NB4 (cell line): ENCODE measurements at places on chromosomes 7 and 10.
A peak's percentile ranks its signal among the peaks of the same experiment; 100 is the strongest.

DNA sequence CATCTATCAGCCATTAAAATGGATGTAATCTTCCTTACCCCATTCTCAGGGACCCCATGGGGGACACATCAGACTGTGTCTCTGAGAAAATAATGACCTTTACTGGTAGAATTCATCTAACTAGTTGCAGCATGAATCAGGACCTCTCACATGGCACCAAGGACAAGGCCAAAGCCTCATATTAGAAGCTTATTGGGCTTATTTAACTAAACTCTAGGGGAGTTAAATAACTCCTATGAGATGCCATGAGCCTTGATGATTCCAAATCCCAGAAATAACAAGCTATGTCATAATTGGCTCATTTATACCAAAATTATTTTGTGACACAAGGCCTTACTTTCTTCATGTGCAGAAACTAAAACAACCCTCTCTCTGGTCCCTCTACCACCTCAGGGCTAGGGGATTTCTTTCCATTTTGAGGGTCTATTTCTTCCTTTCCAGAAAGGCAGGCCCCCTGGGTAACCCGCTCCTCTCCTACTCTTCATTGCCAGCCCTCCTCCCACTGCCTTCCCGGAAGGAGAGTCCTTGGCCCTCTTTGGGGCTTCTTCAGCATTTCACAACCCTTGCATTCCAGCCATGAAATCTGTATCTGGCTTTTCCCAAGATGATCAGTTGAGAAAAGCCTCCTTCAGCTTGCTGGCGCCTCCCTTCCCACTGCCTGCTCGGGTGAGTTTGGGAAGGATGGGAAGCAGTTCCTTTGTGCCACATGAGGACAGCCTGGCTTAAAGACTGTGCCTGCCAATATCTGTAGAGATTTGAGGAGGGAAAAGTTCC is 41.8 kb upstream of the TRIM8 start:
- no peak for DNase-seq

- peak; percentile 95 for DNase-seq
Observed at GRCh38 chr7:100867040-100867775, at the start of gene TRIP6. TRIP6 (plus strand) TSS chr7:100867387; CDS start chr7:100867498, 111 bp downstream.

GRCh38 chr7:157220916-157221569 is 82.3 kb downstream of the UBE3C start:
- DNase-seq = no peak

GRCh38 chr10:69287181-69287580 is 8.9 kb downstream of the HK1 start:
- DNase-seq = no peak

DNA sequence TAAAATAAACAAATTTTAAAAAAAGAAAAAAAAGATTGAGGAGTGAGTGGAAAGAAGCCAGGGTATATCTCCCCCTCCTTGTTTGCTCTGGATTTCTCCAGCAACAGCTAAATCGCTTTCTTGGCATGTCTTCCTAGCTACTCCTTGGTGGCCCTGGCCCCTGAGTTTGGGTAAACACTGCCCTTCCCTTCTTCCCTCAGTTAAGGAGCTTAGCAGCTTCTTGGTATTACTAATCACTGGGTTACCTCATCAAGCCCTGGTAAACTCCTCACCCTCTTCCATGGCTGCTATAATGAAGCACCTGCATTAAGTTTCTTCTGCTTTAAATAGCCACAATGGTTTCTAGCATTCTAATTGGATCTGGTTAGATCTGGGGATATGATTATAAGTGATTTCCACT is 269.8 kb downstream of the FZD1 start:
- DNase-seq = no peak

DNA sequence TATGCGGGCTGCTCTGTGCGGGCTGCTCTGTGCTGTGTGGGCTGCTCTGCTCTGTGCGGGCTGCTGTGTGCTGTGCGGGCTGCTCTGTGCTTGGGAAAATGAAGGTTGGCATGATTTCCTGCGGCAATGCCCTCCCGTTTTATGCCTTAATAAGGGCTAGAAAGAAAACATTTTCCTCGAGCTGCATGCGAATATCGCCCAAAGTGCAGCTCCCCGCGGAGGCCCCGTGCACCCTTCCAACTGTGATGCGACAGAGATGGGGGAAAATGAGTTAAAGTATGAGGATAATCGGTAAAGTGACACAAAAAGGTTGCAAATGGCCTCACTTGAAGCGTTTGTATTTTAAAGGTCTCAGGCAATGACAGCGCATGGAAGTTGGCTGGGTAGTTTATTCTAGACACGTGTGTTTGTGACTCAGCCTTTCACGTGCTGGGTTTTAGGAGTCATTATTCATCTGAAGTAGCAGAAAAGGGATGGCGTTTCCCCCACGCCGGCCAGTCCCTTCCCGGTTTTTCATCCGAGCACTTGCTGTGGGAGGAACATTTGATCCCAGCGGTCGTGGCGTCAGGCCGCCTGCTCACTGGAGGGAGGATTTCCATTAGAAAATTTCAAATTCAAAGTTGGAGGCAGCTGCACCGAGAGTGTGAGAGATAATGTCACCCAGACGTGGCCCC is 220.7 kb downstream of the ADARB2 start:
- DNase-seq = no peak

- no peak for DNase-seq
Observed at GRCh38 chr7:34338961-34339526, 319.0 kb upstream of the NPSR1 start.

DNA sequence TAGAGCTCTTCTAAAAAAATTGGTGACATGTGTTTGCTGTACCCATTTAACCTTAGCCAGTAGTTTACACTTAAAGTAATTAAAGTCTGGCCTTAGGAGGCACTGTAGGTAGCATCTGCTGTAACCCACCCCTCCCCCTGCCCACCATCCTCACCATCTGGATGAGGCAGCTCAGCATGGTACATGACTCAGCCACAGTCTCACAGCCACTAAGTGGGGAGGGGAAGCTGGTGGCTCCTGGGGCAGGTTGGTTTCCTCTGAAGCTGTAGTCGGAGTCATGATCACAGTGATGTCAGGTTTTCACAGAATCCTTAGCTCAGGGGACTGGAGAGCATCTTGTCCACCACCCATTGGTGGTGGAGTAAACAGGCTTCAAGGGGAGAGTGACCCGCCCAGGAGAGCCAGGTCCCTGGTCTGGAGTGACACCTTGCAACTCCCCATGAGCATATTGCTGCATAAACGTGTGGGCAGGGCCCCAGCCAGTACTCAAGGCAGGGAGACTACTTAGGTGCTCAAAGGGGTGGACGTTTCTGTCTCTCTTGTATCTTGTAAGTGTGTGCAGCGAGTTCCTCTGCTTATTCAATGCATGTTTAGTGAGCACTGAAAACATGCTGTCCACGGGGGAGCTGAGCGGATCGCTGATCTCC is 125.9 kb downstream of the GRK5 start:
- peak; percentile 68 for DNase-seq

- no peak for DNase-seq
Observed at GRCh38 chr10:125747417-125747816, 27.9 kb downstream of the EDRF1 start.

DNA sequence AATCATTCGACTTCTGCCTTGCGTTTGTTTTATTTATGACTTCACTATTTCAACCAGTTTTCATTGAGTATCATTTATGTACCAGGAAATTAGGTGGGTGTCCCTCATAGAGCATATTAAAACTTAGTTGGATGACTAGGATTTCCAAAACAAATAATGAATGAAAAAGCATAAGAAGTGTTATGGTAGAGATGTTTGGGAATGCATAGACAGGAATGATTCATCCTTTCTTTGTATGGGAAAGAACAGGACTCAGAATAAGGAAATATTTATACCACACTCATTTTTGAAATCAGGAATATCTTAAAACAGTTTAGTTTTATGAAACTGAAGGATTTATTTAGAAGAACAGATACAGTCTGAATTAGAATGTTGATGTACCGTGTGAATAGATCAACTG is 315.7 kb downstream of the EXOC4 start:
- no peak for DNase-seq

- peak; percentile 29 for DNase-seq
Observed at GRCh38 chr7:138726288-138726687, 25.1 kb upstream of the SVOPL start.

DNA sequence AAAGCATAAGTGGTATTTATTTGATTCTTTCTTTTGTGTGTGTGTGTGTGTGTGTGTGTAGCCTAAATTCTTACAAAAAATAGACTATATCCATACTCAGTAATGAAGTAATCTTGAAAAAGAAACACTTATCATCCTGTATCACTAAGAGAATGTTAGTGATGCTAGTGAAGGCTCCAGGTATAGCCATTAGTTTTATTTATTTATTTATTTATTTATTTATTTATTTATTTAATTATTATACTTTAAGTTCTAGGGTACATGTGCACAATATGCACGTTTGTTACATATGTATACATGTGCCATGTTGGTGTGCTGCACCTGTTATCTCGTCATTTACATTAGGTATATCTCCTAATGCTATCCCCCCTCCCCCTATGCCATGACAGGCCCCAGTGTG is 436.0 kb downstream of the HTR7 start:
- no peak for DNase-seq

DNA sequence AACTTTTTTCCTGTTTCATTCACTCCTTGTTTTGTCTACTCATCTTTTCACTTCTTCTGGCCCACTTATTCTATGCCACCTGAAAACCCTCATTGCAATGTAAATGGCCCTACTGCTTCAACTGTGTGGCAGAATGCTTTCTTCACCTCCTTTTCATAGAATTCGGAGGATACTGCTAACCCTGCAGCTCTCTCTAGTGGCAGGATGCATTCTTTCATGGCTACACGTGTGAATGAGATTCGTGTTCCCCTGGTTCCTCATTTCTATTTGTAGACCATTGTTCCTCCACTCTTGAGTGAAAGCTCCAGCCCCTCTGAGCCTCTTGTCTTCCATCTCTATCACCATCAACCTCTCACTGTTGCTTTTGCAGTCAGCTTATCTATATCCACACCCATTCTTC is 20.9 kb upstream of the CYP26C1 start:
- DNase-seq = peak; percentile 81

- DNase-seq = no peak
Observed at GRCh38 chr10:61643316-61643751, 19.4 kb upstream of the CABCOCO1 start.

- peak; percentile 51 for DNase-seq
Observed at GRCh38 chr7:128830231-128831177, at the start of gene FLNC. FLNC (plus strand) TSS chr7:128830406; CDS start chr7:128830638, 232 bp downstream.

DNA sequence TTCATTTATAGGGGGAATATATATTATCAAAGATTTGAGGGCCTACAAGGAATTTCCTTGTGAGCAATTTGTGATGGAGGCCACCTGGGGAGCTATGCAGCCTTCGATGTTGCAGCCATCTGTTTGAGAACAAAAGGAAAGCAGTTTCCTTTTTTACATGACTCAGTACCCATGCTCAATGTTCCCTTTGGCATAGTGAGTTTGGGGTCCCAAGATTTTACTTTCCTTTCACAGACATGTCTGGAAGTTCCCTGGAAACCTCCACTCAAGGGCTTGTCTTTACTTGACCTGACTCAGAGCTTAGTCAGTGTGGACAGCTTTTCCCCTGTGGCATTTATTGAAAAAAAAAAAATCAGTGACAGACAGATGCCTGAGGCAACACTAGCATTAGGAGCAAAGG is 73.5 kb upstream of the VIPR2 start:
- no peak for DNase-seq

DNA sequence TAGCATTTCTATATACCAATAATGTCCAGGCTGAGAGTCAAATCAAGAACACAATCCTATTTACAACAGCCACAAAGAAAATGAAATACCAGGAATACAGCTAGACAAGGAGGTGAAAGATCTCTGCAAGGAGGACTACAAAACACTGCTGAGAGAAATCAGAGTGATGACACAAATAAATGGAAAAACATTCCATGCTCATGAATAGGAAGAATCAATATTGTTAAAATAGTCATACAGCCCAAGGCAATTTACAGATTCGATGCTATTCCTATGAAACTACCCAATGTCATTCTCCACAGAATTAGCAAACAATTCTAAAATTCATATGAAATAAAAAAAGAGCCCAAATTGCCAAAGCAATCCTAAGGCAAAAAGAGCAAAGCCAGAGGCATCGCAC is 116.8 kb upstream of the ZNF32 start:
- DNase-seq = no peak

DNA sequence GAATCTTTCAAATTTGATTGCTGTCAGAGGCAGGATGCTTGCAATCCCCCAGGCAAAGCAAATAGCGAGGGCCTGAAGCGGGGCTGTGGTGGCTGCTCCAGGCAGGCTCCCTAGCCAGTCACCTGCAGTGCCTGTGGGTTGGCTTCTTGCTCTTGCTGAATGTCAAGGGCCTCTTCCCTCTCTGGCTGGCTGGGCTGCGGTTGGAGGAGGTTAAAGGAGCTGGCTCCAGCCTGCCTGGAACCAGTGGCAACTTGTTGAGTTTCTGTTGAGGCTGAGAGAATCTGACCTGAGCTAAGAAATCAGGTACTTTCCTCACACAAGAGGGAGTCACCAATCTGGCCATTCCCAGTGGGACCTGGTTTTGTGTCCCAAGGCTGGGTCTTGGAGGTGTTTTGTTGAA is 134.7 kb downstream of the TMEM178B start:
- DNase-seq = no peak

DNA sequence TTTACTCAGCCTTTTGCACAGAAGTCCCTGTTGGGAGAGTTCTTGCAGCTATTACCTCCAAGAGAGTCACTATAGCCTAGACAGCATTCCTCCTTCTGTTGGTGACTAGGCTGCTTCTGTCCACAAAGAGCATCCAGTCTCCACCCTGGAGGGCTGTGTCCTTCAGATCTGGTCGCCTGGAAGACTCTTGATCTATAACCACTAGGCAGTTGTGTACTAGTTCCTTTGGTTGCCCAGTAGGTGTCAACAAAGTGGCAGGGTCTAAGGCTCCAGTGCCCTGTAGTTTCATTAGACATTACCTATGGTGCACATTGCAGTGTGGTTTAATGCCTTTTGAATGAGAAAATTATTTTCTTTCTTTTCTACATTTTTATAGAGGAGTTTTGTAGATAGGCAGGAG is 11.3 kb upstream of the AKR1C2 start:
- peak; percentile 2 for DNase-seq

DNA sequence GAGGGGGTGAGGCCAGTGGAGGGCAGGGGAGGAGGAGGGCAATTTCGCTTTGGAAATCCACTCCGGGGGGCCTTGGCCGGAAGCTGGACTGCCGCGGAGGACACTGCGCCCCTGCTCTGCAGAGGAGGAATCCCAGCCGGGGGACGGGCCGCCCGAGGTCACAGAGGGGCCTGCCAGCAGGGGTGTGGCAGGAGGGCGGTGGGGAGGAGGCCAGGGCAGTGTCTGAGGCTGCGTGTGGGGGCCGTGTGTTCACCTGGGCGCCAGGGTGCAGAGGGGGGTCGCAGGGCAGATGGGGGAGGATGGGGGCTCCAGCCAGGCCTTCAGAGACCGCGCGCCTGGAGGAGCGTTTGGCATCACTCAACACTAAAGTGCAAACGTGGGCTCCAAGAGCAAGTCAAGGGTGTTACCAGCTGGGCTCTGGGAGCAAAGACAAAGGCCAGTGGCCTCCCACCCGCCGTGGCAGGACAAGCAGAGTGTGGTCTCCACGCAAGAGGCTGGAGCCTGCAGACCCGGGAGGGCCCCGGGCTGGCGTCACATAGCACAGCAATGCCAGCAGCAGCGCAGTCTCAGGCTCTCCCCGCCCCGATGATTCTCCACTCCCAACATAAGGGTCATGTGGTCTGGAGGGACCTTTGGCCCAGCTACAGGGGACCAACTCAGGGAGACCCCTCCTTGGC is 45.3 kb upstream of the DNAJB6 start:
- DNase-seq = no peak

- no peak for DNase-seq
Observed at GRCh38 chr7:151808400-151809145, 68.3 kb downstream of the PRKAG2 start.
